ENCODE measurements at places on chromosomes 13 and 19.

DNA sequence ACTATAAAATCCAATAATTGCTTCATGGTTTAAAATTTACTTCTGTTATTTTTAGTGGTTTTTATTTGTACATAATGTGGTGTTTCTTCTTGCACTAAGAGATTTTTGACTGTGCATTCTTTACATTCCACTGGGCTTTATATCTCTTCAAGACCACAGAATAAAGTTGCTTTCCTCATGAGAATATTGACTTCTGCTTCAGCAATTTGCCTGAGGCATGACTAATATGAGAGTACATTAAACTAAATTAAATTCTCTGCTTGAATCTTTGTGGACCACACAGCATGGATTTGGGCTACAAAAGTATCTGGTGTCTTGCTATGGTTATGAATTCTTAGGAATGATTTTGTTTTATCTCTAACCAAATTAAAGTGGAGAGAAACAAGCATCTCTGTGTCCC is 1463.4 kb upstream of the PCDH20 start:
- no peak for DNase-seq

GRCh38 chr13:46615888-46616531 is 63.0 kb downstream of the LRCH1 start:
- DNase-seq, result no peak

- no peak for DNase-seq
Observed at GRCh38 chr13:91493442-91493841, 95.0 kb downstream of the GPC5 start.

DNA sequence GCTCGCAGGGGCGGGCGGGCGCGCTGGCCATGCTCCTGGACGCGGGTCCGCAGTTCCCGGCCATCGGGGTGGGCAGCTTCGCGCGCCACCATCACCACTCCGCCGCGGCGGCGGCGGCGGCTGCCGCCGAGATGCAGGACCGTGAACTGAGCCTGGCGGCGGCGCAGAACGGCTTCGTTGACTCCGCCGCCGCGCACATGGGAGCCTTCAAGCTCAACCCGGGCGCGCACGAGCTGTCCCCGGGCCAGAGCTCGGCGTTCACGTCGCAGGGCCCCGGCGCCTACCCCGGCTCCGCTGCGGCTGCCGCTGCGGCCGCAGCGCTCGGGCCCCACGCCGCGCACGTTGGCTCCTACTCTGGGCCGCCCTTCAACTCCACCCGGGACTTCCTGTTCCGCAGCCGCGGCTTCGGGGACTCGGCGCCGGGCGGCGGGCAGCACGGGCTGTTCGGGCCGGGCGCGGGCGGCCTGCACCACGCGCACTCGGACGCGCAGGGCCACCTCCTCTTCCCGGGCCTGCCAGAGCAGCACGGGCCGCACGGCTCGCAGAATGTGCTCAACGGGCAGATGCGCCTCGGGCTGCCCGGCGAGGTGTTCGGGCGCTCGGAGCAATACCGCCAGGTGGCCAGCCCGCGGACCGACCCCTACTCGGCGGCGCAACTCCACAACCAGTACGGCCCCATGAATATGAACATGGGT is 599 bp downstream of the ZIC2 start:
- no peak for DNase-seq

GRCh38 chr13:45238945-45239795 is 38.3 kb upstream of the KCTD4 start:
- no peak for DNase-seq

- no peak for DNase-seq
Observed at GRCh38 chr13:49498206-49498605, 2.5 kb downstream of the PHF11 start.

DNA sequence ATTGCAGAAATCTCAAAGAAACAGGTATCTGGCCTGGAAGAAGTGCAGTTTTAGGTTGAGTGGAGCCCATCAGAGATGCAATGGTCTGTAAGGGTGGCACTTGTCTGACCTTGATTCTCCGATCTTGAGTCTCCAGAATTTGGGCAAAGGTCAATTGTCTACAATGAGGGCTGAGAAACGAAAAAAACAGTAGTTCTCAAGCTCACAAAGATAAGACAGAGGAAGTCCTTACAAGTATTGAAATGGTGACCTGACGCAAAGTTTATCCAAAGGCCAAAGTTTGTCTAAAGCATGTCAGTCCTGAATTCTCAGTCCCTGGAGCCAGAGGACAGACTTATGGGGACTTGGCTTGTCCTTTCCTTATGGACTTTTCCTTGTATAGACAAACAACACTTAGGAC is 40.3 kb downstream of the CYSLTR2 start:
- no peak for DNase-seq

DNA sequence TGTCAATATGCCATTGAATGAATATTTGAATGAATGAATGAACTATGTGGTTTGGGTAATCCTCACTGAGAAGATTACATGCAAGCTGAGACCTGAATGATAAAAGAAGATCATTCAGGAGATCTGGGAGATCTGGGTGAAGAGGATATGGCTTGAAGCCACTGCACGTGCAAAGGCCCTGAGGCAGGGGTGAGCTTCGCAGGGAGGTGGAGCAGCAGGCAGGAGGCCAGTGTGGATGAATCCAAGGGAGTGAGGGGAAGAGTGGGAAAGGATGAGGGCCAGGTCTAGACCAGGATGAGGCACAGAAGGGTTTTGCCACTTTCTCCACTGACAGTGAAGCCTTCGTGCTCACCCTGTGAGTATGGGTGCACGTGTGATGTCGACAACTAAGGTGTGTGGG is 49.9 kb downstream of the ERICH4 start:
- DNase-seq, result no peak

GRCh38 chr13:61908906-61909615 is 493.4 kb upstream of the PCDH20 start:
- DNase-seq, result no peak

GRCh38 chr13:39773833-39774232 is 118.4 kb downstream of the COG6 start:
- no peak for DNase-seq

All from omental fat pad (tissue), 4 donors.